ENCODE measurements at places on chromosomes 1 and 21. TPM values are rescaled to one million over a fixed set of nuclear protein-coding genes. Genes with fewer than 3 reads are reported as not detected.

Gene PDC
- not detected for total RNA-seq

Gene KRTAP19-1
- total RNA-seq: not detected

Gene HES3
- not detected for total RNA-seq

Gene CAPZB
- total RNA-seq: 137 TPM

Gene GAS5
- 202 TPM for total RNA-seq

Gene FCAMR
- total RNA-seq: not detected

Gene RER1
- total RNA-seq: 75.9 TPM

Gene C1orf50
- total RNA-seq: 7.9 TPM

Gene ICOSLG
- total RNA-seq: 1.0 TPM

Gene KRTAP20-2
- total RNA-seq: not detected

Gene TMEM200B
- 1.8 TPM for total RNA-seq

Gene PDZK1IP1
- 0.30 TPM for total RNA-seq

Gene LDLRAP1
- 23.4 TPM for total RNA-seq

Gene ARHGAP30
- 0.20 TPM for total RNA-seq

Gene EEIG2
- 1.2 TPM for total RNA-seq

Gene OR2M3
- not detected for total RNA-seq

Gene WDR4
- total RNA-seq: 14.5 TPM

Gene LCE4A
- total RNA-seq: not detected

Gene FHAD1
- total RNA-seq: 0.40 TPM

Gene ASCL5
- not detected for total RNA-seq

Gene AKR1A1
- total RNA-seq: 117 TPM

Gene ACOT7
- 124 TPM for total RNA-seq

Gene AADACL3
- total RNA-seq: not detected

Gene PGLYRP4
- not detected for total RNA-seq

Gene ADGRB2
- 0.40 TPM for total RNA-seq

Gene MIXL1
- 0.20 TPM for total RNA-seq

Gene ADGRL2
- 57.7 TPM for total RNA-seq

Gene ESPN
- total RNA-seq: 0.67 TPM

Gene TRNP1
- 230 TPM for total RNA-seq

Gene IFI6
- total RNA-seq: 567 TPM

Gene OR2L5
- total RNA-seq: not detected

Gene EBNA1BP2
- 216 TPM for total RNA-seq

Gene HSD3B2
- total RNA-seq: not detected

Gene CD1D
- not detected for total RNA-seq

Gene OR2T2
- not detected for total RNA-seq

Gene MATN1
- total RNA-seq: not detected

Gene PTPN14
- total RNA-seq: 52.8 TPM

Gene RPS6KC1
- total RNA-seq: 10.7 TPM

Gene IRF6
- 0.44 TPM for total RNA-seq

Gene NID1
- total RNA-seq: 87.7 TPM

Gene INTS11
- total RNA-seq: 83.0 TPM

Gene S100B
- total RNA-seq: not detected

Gene SLC39A1
- total RNA-seq: 94.3 TPM

Gene LRRC8B
- total RNA-seq: 19.8 TPM

Gene NBPF15
- total RNA-seq: 14.6 TPM

Gene LCE6A
- not detected for total RNA-seq

Data from mammary microvascular endothelial cell (primary cell).